ENCODE measurements at places on chromosomes 4 and X. TPM values are rescaled to one million over a fixed set of nuclear protein-coding genes. Genes with fewer than 3 reads are reported as not detected.

Gene NAA11
- total RNA-seq: under 0.01 TPM

Gene PPP4R3C
- total RNA-seq: not detected

Gene HEPH
- total RNA-seq: under 0.01 TPM

DNA sequence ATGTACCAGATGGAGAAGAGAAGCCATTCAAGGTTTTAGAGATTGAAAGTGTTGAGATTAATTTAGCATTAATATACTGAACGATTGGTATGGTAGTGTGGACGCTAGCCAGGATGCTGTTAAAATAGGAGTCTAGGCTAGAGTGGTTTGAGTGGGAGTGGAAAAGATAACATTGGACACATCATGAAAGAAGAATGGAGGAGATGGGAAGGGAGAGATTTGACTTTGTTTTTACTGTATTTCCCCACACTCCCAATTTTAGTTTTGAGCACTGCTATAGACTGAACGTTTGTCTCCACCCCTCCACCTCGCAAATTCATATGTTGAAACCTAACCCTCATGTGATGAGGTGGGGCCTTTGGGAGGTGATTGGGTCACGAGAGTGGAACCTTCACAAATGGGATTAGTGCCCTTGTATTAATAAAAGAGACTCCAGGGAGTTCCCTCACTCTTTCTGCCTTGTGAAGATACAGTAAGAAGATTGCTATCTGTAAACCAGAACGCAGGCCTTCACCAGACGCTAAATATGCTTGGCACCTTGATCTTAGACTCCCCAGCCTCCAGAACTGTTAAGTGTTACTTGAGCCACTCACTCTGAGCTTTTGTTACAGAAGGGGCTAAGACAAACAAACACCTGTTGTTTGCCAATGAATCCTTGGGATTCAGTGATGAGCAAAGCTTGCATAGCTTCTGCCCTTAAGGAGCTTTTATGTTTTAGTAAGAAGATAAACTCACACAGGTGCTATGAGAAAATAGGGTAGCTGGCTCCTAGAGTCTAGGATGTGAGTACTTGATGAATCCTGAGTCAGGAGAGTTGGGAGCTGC is 25.8 kb downstream of the USP9X start:
- no peak for DNase-seq

DNA sequence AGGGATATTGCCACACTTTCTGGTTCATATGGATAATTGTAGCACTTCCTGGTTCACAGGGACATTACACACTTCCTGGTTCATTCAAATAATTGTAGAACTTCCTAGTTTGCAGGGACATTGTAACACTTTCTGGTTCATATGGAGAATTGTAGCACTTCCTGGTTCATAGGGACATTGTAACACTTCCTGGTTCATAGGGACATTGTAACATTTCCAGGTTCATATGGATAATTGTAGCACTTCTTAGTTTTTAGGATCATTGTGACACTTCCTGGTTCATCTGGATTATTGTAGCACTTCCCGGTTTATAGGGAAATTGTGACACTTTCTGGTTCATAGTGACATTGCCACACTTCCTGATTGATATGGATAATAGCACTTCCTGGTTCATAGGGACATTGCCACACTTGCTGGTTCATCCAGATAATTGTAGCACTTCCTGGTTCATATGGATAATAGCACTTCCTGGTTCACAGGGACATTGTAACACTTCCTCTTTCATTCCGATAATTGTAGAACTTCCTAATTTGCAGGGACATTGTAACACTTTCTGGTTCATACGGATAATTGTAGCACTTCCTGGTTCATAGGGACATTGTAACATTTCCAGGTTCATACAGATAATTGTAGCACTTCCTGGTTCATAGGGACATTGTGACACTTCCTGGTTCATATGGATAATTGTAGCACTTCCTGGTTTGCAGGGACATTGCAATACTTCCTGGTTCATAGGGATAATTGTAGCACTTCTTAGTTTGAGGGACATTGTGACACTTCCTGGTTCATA is 59.2 kb upstream of the CD99 start:
- no peak for DNase-seq

DNA sequence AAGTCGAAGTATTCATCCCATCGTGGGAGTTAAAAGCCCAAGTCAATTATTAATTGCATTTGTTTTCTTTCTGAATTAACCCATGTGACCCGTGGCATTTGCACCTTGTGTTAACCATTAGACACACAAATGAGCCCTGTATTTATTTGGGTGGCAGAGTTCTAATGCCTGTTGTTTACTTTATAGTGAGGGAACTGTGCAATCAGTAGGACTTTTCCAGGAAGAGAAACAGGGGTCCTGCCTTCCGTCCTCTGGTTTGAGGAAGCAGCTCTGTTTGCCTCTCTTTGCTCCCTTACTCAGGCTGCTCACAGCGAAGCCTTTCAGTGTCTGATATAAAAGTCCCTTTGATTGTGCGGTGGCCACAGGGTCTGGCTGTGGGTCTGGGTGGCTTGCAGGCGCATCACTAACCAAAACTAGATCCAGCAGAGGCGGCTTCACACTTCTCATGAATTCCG is 263.6 kb downstream of the PTTG2 start:
- no peak for DNase-seq

DNA sequence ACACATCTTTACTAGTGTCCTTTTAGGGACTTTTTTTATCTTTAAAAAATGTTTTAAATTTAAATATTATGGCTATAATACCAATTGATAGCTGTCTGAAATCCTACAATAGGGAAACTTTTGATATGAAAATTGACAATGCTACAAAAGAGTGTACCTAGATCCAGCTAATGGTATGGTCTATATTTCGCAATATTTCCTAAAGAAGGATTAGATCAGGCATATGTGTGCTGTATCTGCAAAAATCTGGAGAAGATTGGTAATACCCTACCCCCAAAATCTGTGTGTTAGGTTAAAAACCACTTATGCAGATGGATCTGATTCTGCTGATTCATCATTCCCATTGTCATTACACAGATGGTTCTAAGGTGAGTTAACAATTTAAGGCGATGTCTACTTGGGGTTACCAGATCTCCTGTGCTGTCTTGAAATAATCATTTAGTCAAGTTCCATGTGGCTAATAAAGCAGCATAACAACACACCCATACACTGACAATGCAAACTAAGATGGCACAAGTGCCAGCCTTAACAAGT is 137.1 kb downstream of the GASK1B start:
- DNase-seq: no peak

DNA sequence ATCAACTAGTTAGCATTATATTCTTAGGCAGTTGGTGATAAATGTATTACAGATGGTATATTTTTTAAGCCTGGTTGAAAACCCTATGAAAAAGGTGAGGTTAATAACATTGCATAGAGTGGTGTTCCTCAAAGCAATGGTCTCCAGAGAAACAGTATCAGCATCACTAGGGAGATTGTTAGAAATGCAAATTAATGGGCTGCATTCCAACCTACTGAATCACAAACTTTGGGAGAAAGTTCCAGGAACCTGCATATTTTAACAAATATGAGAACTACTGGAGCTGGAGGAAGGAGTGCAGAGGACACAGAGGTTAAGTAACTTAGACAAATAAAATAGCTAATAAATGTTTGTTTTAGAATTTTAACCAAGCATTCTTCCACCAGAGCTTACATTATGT is 166.9 kb upstream of the PCDH10 start:
- no peak for DNase-seq

DNA sequence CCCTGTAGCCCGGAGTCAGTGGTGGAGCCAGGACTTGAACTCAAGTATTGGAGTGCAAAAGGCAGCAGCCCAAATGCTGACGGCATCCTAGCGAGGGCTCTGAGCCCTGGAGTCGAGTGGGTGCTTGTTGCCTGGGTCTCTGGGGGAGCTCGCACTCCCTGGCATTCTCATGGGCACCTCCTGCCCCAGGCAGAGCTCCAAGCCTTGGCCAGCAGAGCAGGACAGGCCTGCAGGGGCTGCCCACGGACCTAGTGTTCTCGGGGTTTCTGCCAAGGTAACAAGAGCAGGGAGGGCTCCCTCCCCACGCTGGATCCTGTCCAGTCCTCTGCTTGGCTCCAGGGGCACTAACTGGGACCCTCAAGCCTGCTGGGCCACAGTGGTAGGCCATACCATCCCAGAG is 17.6 kb upstream of the WFS1 start:
- no peak for DNase-seq

DNA sequence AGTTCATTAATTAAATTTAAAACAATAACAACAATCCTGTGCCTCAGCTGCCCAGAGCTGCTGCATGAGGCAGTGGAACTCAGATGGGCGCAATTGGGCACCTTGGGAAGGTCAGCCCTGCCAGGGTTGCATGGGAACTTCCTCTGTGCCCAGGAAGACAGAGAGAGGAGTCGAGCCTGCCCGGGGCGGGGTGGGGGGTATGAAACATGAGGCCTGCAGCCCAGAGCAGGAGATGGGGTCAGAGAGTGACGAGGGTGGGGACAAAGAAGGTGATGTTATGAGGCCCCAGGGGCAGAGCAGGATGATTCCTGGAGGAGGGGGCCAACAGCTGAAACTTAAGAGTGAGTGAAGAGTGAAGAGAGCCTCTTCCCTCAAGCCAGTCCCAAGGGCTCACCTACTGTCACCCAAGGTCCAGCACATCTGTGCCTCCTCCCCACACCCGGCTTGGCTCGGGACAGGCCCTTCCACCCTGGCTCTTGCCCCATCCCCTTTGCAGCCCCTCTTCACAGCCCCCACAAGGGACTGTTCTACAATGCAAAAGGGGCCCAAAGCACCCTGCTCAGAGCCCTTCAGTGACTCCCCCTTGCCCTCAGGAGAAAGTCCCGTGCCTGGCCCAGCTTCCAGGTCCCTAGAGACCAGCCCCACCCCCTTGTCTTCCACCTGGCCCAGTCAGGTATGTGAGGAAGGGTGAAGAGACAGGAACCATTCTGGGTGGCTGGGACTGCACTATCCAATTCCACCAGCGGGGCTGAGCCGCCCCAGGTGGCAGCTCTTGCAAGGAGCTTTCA is 31.4 kb downstream of the HMX1 start:
- DNase-seq: no peak

DNA sequence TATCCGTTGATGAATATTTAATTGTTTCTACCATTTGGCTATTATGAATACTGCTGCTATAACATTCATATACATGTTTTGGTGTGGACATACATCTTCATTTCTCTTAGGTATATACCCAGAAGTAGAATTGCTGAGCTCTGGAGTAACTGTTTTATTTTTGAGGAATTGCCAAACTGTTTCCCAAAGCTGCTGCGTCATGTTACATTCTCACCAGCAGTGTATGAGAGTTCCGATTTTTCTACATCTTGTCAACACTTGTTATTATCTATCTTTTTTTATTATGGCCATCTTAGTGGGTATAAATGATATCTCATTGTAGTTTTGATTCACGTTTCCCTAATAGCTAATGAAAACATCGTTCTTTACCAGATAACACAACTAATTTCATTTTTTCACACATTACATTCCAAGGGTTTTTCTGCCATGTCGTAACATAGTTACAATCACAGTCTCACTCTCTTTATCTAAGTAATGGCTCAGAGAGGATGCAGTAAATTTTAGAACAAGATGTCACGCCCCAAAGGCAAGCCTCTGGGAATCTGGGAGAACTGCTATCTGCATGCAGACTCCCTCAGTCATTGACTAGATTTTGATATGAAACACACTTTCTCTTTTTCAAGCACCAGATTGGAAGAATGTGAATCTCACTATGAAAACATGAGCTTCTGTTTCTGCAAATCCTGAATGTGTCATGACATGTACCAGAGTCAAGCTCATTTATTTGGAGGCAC is 10.3 kb downstream of the ARHGAP6 start:
- no peak for DNase-seq

DNA sequence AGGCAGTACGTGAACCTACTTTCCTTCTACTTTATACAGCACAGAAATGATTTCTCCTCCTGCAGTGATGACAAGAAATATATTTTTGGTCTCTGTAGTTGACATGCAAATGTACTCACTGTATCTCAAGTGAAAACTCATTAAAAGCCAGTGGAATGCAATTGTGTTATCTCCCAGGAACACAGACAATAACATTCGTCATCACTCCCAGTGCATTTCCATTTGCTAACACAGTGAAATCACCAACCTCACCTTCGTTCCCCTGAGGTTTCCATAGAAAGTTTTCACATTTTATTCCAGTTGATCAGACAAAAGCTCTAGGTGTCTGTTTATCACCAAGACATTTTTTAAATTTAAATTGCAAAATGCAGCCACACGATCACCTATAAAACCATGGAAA is 2.5 kb upstream of the SPANXD start:
- DNase-seq: no peak

DNA sequence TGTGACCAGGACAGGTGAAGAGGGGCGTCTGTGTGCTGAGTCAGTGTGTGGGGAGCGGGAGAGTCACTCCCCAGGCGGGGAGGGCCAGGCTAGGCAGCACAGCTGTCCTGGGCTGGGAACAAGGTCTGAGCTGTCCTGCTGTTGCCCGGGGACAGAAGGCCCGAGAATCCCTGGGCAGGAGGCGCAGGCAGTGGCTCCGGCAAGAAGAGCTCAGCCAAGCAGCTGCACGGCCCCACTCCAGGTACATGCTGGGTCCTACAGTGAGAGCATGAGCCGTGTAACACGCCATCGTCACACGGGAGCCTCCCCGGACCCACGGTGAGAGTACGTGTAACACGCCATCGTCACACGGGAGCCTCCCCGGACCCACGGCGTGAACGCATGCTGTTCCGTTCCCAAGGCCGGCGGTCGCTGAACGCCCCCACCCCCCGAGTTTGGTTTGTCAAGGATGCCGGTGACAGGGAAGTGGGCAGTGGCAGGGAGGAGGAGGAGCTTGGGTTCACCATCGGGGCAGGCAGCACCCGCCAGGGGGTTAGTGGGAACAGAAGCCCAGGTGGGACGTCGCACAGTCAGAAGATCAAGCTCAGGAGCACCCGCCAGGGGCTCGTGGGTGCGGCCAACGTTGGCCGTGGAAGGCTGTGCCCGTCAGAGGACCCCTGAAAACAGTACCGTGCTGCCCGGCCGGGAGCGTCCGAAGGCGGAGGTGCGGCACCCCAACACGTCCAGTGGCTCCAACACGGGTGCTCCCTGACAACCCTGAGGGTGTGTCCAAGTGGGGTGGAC is 15.6 kb downstream of the PPP2R3B start:
- DNase-seq: no peak

- DNase-seq: peak; percentile 0
These were observed 930 bp downstream of the NWD2 start for GRCh38 chr4:37245391-37245954.
